NB4 (cell line): ENCODE measurements at places on chromosomes 4 and X.

- DNase-seq, result no peak
Measured at GRCh38 chr4:152862608-152863007, 73.5 kb upstream of the FHDC1 start.

DNA sequence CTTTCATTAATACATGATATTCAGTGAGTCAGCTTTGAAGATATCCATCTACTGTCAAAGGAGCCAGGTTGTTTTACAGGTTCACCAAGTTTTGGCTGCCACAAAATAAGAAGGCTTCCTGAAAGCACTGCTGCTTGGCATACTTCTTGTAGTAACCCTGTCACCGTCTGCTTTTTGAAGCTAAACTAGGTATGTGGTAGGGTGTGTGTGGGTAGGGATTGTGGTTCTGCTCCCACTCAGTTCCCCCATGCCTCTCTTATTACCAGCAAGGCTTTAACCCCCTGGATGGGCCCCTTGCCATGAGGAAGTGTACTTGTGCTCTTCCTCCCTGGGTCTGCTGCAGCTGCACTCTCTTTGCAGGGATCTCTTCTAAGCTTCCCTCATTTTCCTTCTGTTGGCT, 191.2 kb downstream of the BANK1 start:
- DNase-seq, result peak; percentile 95

DNA sequence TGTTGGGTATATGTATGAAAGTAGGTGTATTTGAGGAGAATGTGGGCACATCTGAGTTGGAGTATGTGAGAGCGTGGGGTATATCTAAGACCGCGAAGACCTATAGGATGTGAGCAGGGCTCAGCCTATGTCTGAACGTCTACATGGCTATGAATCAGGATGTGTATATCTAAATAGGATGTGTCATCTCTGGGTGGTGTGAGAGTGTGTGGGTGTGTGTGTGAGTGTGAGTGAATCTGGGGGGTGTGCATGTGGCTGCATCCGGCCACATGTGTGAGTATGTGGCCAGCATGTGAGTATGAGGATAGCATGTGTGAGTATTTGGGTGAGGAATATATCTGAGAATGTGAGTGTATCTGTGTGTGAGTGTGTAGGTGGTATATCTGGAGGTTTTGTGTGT, 7.7 kb downstream of the GPR173 start:
- no peak for DNase-seq

DNA sequence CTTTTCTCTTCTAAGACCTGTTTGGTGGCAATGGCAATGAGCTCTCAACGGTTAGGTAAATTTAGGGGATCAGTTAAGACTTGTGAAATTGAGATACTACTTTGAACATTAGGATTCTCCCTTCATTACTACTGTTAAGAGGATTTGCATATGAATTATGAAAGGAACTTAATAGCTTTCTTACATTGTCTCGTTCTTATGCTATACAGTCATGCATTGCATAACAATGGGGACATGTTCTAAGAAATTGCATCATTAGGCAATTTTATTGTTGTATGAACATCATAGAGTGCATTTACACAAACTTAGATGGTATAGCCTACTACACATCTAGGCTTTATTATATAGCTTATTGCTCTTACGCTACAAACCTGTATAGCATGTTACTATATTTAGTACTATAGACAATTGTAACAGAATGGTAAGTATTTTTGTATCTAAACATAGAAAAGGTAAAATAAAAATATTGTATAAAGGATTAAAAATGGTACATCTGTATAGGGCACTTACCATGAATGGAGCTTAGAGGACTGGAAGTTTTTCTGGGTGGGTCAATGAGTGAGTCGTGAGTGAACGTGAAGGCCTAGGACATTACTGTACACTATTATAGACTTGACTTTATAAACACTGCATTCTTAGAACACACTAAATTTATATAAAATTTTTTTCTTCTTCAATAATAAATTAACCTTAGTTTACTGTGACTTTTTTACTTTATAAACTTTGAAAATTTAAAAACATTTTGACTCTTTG, 62.5 kb downstream of the PAQR3 start:
- peak; percentile 34 for DNase-seq

GRCh38 chrX:66000628-66001272, 39.1 kb downstream of the VSIG4 start:
- peak; percentile 62 for DNase-seq

DNA sequence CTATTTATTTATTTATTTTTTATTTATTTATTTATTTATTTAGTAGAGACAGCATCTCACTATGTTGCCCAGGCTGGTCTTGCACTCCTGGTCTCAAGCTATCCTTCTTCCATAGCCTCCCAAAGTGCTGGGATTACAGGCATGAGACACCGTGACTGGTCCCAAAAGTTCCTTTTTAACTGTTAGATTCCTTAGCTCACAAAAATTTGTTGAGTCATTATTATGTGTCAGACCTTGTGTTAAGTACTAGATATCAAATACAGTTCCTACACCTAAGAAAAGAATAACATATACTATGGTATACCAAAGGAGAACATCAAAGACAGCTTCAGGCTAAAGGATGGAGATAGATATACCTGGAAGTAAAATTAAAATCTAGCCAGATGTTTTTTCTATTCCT, 11.6 kb downstream of the FGA start:
- no peak for DNase-seq

- no peak for DNase-seq
Measured at GRCh38 chr4:71669291-71669690, 114.6 kb downstream of the GC start.

DNA sequence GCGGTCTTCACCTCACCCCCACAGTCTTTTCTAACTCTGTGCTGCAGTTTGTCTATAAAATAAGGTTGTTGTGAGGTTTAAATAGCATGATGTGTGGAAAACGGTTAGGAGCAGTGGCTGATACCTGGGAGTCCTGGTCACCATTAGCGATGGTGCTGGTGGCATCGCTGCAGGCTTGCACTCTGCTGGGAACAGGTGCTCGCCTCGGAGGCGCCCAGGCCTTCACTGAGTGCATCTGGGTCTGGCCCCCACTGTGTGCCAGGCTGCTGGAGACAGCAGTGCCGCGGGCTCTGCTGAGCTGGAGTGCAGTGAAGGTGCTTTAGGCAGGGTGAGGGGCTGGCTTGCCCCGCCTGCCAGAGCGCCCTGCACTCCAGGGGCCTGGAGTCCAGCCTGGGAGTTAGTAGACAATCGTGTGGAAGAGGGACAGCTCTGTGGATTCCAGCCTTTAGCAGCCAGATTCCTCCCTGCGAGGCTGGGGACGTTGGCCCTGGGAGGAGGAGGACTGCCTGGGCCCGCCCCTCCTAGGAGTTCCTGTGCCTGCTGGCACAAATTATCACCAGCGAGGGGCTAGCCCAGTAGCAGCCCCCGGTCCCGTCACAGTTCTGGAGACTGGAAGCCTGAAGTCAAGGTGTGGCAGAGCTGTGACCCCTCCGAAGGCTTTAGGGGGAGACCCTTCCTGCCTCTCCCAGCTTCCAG, 7.3 kb downstream of the RGS12 start:
- DNase-seq, result no peak

DNA sequence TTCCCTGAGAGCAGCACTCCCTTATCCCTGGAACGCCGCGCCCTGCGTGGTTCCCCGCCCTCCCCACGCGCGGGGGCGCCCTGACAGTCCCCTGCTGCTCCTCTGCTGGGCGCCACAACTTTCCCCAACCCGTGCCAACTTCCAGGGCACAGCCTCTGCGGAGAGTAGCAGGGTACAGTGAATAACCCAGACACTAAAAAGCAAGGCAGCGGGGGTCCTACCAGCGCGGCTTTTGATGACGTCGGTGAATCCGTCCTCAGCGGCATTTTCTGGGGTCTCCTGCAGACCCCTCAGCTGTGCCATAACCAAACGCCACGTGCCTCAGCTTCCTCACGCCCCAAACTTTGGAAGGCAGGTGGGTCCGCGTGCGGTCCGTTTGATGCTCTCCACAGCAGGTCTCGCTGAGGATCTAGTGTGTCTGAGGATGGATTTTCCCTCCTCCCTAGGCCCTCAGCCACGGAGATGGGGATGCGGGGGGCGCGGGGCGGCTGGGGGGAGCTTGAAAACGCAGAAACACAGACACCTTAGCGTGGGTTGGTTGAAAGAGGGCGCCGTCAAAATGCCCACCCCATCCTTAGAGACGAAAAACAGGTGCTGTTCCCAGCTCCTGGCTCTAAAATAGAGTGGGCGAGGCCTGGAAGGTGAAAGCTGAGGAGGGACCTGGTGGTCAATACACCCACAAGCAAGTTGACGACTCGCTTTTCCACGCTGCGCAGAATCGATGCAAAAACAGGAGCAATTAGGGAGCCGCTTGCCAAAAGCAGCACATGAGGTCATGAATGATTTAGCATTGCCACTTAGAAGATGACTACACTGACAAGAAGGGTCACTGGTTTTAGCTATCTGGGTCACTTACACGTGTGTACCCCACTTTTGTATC, 405.6 kb downstream of the FAM47A start:
- no peak for DNase-seq

DNA sequence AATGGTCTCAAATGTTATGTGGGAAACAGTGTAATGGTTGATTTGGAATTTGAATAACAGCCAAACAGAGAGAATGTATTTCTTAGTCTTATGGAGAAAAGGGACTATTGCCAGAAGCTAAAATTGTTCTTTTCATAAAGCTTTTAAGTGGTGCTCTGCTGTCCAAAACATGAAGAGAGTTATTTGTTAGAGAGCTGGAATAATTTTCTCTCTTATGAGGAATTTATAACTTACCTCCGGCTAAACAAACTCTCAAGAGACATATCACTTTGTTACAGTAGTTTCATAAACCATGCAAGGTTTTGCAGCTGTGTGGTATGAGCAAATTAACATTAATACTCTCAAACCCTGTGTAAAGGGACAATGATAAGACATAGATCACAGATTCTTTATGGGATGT, 28.6 kb downstream of the SULT1B1 start:
- no peak for DNase-seq

DNA sequence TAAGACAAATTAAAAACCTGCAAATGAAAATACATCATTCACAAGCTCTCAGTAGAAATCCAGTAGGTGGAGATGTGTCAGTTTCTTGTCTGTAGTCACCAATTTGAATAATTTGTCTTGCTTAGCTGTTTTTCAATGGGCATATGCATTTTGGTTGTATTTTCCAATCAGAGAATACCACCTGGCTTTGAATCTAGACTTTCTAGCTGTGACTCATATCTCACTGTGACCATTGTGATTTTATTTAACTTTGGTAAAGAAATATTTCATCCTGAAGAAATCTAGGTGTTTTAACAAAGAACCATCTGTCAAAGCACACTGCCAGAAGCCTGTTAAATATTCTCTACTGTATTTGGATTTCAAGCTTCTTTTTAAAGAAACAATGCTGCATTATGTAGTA, 1650.6 kb upstream of the IGFBP7 start:
- no peak for DNase-seq

- no peak for DNase-seq
Measured at GRCh38 chrX:45164995-45165394, 35.7 kb downstream of the DIPK2B start.

DNA sequence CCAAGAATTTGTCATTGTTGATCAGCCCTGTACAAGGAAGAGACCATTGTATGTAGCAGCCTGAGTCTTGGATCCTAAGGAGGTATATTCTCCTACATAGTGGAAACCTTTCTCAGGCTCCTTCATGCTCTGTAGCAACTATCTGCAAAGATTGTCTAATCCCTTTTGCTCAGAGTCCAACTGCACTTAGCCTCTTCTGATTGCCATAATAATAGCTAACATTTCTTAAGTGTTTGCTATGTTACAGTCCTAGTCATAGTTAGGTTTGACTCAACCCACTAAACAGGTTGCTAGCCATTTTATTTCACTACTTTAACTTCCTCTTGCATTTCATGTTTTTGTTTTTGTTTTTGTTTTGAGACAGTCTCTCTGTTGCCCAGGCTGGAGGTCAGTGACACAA, 50.8 kb upstream of the SLC16A2 start:
- no peak for DNase-seq

DNA sequence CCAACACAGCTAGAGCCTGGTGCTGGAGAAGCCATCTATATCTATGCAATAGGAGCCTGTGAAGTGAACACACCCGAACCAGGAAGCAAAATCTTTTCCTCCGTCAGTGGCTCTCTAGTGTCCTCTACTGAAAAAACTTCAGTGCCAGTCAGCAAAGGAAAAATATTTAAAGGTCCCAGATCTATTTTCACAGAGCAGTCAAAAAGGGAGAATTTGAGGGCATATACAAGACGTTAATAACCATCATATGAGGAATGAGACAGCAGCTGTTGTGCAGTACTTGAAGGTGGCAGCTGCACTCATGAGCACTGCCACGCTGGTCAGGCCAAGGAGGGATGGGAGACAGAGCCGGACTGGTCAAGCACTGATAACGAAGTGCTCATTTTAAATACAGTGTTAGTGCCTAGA, 14.4 kb downstream of the MCUB start:
- DNase-seq, result peak; percentile 38

- DNase-seq, result no peak
Measured at GRCh38 chr4:162408309-162408708, 244.5 kb upstream of the FSTL5 start.

- no peak for DNase-seq
Measured at GRCh38 chr4:110602061-110602460, 20.8 kb downstream of the PITX2 start.

DNA sequence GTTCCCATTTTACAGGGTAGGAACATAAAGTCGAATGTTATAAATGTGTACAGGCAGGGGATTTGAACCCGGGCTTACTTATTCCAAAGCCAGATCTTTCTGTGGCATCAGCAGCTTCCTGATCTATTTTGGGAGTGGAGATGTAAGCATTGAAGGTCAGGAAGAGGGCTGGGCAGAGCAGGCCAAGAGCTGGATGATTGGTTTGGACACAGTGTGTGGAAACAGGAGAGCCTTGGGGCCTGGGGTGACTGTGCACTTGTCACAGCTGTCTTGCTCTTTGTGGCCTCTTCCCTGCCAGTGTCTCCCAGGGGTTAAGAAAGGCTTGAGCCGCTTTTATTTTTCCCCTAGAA, 127.9 kb upstream of the ENPP6 start:
- DNase-seq, result peak; percentile 61

- peak; percentile 3 for DNase-seq
Measured at GRCh38 chrX:149003863-149004660, 501.0 kb downstream of the IDS start.

GRCh38 chr4:81541161-81541945, 69.6 kb upstream of the RASGEF1B start:
- no peak for DNase-seq

DNA sequence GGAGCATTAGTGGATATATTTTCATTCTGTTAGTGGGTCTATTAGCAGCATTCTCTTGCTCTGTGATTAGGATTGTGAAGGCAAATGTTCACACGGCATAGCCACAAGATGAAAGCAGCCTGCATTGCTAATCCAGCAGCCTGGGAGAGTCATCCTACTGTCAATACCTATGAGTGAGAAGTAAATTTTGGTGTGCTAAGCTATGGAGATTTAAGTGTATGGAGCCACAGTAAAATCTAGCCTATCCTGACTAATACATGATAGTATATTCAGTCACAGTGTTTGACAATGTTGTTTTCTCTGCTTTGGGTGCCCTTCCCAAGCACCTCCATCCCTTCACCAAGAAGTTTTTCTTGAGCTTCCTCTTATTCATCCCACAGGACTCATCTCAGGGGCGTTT, 47.2 kb upstream of the TMPRSS11F start:
- DNase-seq, result no peak

DNA sequence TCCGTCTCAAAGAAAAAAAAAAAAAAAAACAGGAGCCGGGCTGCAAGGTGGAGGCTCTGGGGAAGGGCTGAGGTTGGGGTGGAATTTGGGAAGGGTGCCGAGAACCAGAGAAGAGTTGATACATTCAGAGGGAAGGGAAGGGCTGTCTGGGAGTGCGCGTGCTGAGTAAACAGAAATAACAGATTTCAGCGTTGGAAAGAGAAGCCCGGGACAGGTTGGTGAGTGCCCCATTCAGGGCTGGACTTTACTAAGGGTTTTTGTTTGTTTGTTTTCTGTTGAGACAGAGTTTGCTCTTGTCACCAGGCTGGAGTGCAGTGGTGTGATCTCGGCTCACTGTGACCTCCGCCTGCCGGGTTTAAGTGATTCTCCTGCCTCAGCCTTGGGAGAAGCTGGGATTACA, 1.7 kb upstream of the IL3RA start:
- DNase-seq, result no peak
